ENCODE measurements at places on chromosomes 13 and 19.
A peak's percentile ranks its signal among the peaks of the same experiment; 100 is the strongest.

- DNase-seq: no peak
Observed at GRCh38 chr13:54733639-54734038, 1705.0 kb downstream of the OLFM4 start.

DNA sequence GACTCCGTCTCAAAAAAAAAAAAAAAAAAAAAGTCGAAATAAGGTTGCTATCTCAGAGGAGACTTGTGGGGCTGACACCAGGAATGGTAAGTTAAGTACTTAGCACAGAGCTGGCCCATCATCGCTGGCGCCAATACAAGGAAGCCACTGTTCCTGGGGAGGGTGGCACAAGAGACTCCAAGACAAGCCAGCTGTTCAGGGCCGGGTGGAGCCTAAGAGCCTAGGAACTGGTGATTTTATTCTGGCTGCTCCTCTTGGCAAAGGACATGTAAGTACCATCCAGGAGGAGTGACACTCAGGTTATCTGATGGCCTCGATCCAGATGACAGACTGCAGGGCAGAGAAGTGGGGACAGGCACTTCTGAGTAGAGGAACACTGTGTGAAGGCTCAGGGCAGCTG is 3.8 kb downstream of the ELOF1 start:
- no peak for DNase-seq

DNA sequence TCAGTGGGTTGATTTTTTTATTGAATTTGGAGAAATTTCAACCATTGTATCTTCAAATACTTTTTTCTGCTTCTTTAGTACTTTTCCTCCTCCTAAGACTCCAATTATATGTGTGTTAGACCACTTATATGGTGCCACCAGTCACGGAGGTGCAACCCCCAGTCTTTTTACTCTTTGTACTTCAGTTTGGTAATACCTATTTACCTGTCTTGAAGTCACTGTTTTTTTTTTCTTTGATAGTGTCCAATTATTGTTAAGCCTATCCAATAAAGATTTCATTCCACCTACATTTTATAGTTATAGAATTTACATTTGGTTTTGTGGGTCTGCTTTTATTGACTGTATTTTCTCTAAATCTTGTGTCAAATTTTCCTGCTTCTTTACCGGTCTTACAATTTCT is 14.9 kb downstream of the ZNF283 start:
- no peak for DNase-seq

- no peak for DNase-seq
Observed at GRCh38 chr19:55437410-55437809, 5.7 kb downstream of the SHISA7 start.

GRCh38 chr19:6551607-6552450 is 21.0 kb downstream of the TNFSF9 start:
- peak; percentile 86 for DNase-seq

DNA sequence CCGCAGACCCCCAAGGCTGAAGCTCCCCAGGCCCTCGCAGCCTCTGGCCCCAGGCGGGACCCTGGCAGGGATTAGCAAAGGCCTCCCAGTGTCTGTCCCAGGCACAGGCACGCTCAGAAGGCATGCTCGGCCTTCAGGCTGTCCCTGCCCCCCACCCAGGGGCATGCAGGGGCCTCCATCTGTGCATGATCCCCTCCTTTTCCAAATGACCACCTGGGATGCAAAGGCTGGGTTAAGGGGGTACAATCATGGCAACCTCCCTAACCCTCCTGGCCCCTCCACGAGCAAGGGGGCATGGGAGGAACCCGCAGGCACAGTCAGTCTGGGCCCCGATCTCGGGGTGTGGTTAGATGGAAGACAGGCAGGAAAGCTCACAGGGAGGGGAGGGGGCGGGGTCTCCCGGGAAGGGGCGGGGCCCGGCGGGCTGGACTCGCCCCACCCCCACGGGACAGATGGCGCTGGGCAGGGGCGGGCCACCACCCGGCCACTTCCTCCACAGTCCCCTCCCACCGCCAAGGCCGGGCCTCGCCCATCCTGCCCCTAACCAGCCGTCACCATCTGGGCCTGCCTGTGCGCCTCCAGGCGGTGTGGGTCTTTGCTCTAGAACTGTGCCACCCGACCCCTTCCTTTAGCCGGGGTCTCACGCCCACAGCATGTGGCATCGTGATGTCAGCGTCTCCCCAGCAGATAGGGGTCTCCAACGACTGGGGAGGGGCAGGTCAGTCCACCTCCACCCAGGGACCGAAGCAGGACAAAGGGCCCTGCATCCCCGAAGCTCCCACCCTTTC is 7.0 kb upstream of the REXO1 start:
- peak; percentile 78 for DNase-seq

GRCh38 chr13:44072536-44072935 is 192.8 kb downstream of the LACC1 start:
- no peak for DNase-seq

GRCh38 chr13:45356966-45357672 is 16.1 kb upstream of the TPT1 start:
- DNase-seq: no peak

DNA sequence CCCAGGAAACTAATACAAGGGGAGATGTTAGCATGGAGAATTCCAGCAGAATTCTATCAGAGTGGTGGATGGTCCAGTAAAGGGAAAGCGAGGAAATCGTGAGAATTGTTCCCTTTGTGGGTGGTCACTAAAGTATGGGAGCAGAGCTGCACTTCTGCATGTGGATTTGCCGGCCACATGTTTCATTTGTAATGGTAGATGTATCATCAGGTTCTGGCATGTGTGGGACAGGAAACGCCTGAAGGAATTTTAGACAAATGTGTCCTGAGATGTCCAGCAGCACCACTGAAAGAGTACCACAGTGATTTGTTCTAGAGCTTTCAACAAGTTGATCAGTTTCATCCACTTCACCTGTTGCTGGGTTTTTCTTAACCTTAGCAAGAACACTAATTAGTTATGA is 308.4 kb downstream of the SHISA2 start:
- DNase-seq: no peak

DNA sequence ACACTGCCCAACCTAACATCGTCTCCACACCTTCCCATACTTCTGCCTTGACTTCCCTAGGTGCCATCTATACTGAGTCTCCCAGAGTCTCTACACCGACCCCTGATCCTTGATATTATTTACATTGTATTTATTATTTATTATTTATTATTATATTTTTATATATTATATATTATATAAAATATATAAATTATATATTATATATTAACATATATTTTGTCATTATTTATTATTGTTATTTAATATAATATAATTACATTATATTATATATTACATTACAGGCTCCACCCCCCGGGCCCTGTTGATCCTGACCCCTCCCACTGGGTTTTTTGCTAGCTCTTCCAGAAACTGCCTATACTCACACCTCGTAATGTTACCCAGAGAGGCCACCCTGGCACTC is 18.4 kb upstream of the TOMM40 start:
- DNase-seq: no peak

- DNase-seq: no peak
Observed at GRCh38 chr13:51027644-51028043, 83.4 kb downstream of the C13orf42 start.

Data from GM12891 (cell line).